Stimulated activated CD8-positive, alpha-beta memory T cell treated with anti-CD3 and anti-CD28 coated beads, Interleukin-2, amount 100 ng/mL, for 48 hours (primary cell): ENCODE measurements at places on chromosomes 1 and 21.

GRCh38 chr1:165915480-165915879 is 88.1 kb downstream of the UCK2 start:
- no peak for DNase-seq

DNA sequence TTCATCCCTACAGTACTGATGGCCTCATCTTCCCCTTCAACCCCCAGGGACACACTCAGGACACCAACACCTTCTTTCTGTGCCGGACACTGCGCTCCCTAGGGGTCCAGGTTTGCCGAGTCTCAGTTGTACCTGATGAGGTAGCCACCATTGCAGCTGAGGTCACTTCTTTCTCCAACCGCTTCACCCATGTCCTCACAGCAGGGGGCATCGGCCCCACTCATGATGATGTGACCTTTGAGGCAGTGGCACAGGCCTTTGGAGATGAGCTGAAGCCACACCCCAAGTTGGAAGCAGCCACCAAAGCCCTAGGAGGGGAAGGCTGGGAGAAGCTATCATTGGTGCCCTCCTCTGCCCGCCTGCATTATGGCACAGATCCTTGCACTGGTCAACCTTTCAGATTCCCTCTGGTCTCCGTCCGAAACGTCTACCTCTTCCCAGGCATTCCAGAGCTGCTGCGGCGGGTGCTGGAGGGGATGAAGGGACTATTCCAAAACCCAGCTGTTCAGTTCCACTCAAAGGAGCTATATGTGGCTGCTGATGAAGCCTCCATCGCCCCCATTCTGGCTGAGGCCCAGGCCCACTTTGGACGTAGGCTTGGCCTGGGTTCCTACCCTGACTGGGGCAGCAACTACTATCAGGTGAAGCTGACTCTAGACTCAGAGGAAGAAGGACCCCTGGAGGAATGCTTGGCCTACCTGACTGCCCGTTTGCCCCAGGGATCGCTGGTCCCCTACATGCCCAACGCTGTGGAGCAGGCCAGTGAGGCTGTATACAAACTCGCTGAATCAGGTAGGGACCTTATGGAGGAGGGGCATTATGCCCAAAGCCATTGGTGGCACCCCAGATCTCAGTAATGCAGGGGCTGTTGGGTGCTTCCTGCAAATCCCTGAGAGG is 5.1 kb upstream of the LENEP start:
- no peak for DNase-seq

GRCh38 chr1:235971020-235971419 is 93.9 kb downstream of the NID1 start:
- DNase-seq: no peak

- peak; percentile 9 for DNase-seq
Observed at GRCh38 chr1:59697150-59697800, 117.5 kb upstream of the HOOK1 start.

DNA sequence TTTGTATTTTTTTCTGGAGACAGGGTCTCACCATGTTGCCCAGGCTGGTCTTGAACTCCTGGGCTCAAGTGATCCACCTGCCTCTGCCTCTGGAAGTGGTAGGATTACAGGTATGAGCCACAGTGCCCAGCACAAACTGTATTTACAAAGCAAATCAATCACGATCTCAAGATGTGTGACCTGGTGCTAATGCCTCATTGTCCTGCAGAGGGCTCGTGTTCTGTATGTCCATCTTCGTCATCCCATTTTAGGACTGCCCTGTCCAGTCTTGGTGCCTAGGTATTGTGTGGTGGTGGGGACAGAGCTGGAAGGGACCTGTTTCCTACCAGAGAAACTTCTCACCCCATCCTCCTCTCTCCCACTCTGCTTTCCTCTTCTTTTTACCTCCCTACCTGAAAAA is 20.2 kb downstream of the PROK1 start:
- no peak for DNase-seq

GRCh38 chr21:29163341-29164115 is 33.1 kb downstream of the MAP3K7CL start:
- no peak for DNase-seq

DNA sequence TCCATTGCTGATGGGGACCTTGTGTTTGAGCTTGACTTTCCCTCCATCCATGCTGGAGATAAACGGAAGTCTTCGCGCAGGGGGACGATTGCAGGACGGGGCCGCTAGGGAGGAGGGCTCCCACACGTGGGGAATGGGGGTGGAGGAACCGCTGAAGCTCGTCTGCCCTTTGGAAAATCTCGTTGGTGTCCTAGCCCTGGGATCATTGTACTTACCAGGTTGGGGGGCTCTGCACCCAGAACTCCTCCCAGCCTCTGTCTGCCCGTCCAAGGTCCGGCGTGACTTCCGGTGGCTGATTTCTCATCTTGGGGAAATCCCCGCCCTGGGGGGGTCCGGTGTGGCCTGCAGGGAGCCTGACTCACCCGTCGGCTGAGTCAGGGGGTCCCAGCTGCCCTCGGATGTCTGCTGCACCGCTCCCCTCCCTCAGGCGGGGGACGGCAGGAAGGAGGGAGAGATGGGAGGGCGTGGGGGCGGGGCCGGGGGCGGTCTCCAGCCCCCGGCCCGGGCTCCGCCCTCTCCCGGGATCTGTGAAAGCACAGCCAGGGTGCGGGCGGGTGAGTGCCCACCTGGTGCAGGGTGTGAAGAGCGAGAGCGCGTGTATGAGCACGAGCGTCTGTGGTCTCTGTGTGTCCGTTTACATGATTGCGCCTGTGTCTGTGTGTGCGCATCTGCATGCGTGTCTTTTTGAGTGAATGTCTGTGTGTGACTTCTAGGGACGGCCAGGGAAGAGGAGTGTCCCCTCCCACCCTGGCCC is 35.8 kb downstream of the PIK3CD start:
- DNase-seq: peak; percentile 67

GRCh38 chr1:226549937-226550671 is 1.5 kb downstream of the STUM start:
- DNase-seq: no peak
